ENCODE measurements at places on chromosomes 16 and 17.

- no peak for DNase-seq
- H3K27me3 ChIP-seq, result no peaks in the 10 kb centered on the region
- H3K27ac ChIP-seq, result no peak overlapping the region
- no peaks in the 10 kb centered on the region for H3K4me1 ChIP-seq
- H3K36me3 ChIP-seq, result peaks cover 79% of the 10 kb centered on the region
Observed at GRCh38 chr16:27473101-27473900, 71.3 kb downstream of the IL21R start.

GRCh38 chr16:73066927-73067670, 19.2 kb upstream of the ZFHX3 start:
- no peaks in the 10 kb centered on the region for H3K27me3 ChIP-seq
- no peaks in the 10 kb centered on the region for H3K36me3 ChIP-seq
- peak overlapping the region; percentile 89 for H3K4me3 ChIP-seq
- no peak for DNase-seq
- peaks cover 85% of the 10 kb centered on the region for H3K4me1 ChIP-seq

DNA sequence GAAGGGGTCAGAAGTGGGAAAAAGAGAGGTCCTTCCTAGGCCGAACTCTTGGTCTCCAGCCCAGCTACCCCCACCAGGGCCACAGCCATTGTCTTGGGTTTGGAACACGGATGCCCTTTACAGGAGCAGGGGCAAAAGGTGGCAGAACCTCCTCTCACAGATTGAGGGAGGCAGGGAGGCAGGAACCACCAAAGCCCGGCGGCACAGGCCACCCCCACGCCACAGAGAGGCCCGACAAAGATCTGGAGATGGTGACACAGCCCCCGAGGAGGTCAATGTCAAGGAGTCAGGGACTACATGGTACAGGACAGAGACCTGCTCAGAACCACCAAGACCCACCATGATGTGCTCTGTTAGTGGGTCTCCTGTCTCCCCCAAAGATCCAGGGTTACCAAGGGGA, 44.4 kb upstream of the DLX4 start:
- no peak overlapping the region for H3K27ac ChIP-seq
- no peak for DNase-seq
- no peaks in the 10 kb centered on the region for H3K27me3 ChIP-seq
- no peak overlapping the region for H3K4me3 ChIP-seq

- no peak overlapping the region for H3K4me3 ChIP-seq
- no peak for DNase-seq
- no peak overlapping the region for H3K27ac ChIP-seq
- H3K4me1 ChIP-seq, result no peaks in the 10 kb centered on the region
- no peaks in the 10 kb centered on the region for H3K36me3 ChIP-seq
Observed at GRCh38 chr16:77353587-77354263, 81.1 kb downstream of the ADAMTS18 start.

DNA sequence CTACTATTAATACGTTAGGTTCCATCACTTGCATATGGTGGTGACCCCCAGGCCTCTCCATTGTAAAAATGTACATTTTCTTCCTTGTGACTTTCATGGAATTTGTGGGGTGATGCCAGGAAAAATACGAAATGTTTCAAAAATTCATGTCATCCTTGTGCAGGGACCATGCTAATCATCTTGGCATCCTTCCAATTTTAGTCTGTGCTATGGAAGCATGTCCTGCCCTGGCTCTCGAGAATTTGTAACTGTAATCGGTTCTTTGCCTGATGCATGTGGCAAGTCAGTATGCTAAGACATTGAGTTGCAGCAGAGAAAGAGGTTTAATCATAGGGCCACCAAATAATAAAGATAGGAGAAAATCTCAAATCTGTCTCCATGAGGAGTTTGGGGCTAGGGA, 14.3 kb upstream of the GINS3 start:
- no peak overlapping the region for H3K27ac ChIP-seq
- H3K4me1 ChIP-seq, result no peaks in the 10 kb centered on the region
- no peaks in the 10 kb centered on the region for H3K36me3 ChIP-seq
- H3K4me3 ChIP-seq, result no peak overlapping the region
- no peaks in the 10 kb centered on the region for H3K27me3 ChIP-seq

DNA sequence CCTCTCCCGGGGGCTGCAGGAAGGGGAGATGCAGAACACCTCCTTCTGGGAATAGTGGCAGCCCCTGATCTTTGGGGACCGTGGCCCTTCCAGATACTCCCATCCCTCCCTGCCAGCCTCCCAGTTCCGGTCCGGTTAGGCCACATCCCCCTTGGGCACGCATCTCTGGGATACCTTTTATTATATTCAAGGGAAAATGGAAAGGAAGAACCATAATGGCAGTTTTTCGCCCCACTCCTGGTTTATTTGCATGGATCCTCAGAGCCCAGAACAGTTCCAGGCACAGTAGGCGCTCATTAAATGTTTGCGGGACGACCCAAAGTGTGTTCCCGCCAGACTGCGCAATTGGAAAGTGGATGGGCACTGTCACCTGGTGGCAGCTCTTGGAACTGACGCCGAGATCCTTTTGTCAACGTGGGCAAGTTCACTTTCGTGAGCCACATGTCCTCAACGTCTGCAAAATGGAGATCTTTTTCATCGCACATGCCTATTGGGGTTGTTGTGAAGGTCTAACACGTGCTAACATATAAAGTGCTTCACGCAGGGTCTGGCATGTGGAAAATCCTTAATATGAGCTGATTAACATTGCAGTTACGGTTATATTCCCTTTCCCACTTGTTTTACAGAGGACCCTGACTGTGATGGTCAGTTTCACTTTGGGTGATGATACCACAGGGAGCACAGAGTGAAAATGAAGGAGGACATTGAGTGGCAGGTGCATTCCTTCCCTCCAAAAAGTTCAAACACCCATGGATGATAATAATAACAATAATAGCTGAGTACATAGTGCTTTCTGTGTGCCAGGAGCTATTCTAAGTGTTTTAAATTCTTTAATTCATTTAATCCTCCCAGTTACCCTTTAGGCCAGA, 1.7 kb upstream of the GPRC5B start:
- H3K27me3 ChIP-seq, result no peaks in the 10 kb centered on the region
- no peak overlapping the region for H3K27ac ChIP-seq
- peak; percentile 46 for DNase-seq
- H3K36me3 ChIP-seq, result no peaks in the 10 kb centered on the region
- peaks cover 24% of the 10 kb centered on the region for H3K4me1 ChIP-seq
- H3K4me3 ChIP-seq, result peak overlapping the region; percentile 88

Data from thoracic aorta (tissue), 2 donors.